Large intestine (tissue), 12 donors: ENCODE measurements at places on chromosomes 13 and 19.

DNA sequence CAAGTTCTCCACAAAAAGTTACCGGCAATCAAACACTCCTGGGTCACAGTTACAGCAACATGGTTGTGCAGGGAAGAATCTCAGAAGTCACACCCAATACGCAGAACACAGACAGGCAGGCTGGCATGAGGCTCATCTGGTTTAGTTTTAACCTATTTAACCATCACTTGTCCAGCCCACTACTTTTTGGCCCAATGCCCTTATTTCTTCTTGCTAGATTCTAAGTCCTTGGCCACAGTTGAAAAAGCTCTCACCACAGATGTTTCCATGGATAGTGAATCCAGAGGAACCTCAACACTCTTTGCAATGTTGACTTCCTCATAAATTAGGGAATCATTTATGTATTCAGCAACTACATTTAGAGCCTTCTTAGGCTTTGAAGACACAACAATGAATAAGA is 50.7 kb upstream of the FNDC3A start:
- DNase-seq, result no peak

DNA sequence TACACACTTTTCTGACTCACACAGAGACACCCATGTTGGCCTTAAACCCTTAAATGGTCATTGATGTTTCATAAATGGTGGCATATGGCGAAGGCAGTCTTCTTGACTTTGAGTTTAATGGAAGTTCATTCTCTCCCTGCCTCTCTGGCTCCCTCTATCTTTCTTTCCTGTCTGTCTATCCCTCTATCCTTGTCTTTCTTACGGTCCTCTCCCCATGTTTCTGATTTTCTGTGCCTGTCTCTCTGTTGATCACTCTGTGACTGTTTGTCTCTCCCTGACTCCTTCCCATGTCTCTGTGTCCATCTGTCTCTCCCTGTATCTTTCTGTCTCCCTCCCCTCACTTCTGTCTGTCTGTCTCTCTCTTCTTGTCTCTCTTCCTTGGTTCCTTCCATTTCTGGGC is 43.2 kb upstream of the SHKBP1 start:
- no peak for DNase-seq

GRCh38 chr19:5679289-5680083 is 830 bp downstream of the MICOS13 start:
- DNase-seq, result peak; percentile 18

DNA sequence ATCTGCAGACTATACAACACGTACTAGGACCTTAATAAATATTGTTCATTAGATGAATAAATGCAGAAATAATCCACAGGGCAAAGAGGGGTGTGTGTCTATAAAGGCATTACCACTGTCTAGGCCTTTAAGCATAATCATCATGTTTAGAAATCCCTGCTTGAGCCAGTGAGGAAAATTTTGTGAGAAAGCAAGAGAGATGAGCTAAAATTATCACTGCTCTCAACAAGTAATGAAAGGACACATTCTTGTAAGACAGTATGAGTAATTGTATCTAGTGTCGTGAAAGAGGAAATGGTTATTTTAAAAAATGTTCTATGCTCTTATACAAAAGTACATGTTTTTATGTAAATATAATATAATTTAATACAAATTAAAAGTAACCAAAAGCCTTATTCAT is 1699.4 kb downstream of the PCDH9 start:
- DNase-seq, result no peak

GRCh38 chr13:104318121-104318520 is 1251.9 kb upstream of the SLC10A2 start:
- no peak for DNase-seq

- DNase-seq, result no peak
Measured at GRCh38 chr13:51993713-51994112, 17.5 kb downstream of the ATP7B start.

- no peak for DNase-seq
Measured at GRCh38 chr19:35483089-35483488, 7.2 kb downstream of the KRTDAP start.

DNA sequence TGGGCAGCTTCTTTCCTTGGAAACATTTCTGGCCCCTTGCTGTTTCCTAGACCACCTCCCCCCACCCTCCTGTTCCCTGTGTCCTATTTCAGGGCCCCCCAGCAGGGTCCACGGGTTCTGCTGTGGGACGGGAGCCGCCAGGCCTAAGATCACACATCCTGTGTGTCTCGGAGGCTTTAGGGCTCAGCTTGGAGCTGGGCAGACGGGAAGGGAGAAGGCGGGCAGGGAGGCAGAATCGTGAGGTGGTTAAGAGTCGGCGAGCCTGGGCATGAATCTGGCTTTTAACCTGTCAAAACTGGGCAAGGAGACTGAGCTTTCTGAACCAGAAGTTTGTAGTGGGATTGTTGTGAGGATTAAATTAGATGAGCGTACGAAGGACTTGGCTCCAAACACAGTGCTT is 4.8 kb downstream of the KCNC3 start:
- DNase-seq, result no peak

- no peak for DNase-seq
Measured at GRCh38 chr19:50059045-50059444, 33.2 kb downstream of the ZNF473 start.
